ENCODE measurements at places on chromosomes 12 and 14.

GRCh38 chr12:106315523-106315922 is 13.0 kb downstream of the TCP11L2 start:
- DNase-seq = no peak

- peak; percentile 53 for DNase-seq
Observed at GRCh38 chr12:120668868-120669840, 17.8 kb upstream of the MLEC start.

- DNase-seq = no peak
Observed at GRCh38 chr12:69265205-69265604, 25.8 kb downstream of the CPSF6 start.

- DNase-seq = no peak
Observed at GRCh38 chr12:131557078-131557709, 153.7 kb upstream of the SFSWAP start.

DNA sequence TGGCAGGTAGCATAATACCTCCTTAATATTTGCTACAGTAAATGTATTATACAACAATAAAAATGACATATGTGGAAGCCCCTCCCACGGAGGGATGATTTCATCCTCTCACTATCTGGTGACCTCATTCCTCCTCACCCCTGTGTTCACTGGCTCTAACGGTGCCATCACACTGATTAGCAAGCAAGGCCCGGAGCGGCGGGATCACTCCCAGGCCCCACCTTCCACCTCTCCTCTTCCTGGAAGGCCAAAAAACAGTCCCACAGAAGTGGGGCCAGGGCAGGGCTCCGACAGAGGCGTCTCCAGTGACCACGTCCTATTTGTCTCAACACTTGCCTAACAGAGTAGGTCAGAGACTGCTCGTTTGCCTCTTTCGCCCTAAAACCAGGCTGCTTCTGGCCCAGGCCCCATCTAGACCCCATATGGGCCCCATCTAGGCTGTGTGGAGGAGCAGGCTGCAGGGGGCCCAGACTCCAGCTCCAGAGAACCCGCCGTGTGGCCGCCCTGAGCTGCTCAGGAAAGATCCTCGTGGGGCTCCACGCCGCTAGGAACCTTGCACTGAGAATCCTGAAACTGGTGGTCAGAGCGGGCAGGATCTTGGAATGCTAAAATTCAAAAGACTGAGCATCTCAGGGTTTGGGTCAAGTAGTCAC is 3.7 kb downstream of the SELPLG start:
- DNase-seq = no peak

DNA sequence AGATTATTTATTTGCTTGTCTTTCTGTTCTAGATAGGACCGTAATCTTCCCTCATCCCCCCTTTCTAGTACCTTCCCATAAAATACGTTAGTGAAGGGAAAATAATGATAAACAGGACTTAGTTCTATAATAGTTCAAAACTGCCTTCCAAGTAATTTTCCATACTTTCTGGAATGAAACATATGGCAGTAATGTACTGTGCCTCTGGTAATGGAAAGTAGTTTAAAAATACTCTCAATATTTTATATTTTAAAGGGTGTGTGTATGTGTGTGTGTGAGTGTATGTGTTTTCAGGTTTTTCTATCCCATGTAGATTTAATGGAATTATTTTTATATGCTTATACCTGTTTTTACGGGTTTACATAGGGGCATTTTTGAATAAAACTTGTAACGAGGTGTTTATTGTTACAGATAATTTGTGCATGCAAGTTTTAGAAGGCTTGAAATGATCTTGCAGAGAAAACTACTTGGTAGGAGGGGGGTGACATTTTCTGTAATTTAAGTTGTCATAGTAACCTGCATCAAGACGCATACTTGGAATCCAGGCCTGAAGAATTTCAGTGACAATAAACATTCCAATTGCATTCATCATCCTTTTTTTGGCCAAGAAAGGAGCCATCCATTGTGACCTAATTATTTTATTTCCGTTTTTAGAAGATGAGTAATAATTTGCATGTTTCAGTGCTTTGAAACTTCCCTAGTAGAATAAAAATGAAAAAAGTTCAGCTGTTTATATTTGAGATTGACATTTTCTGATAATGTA is 38.9 kb downstream of the RASSF8 start:
- DNase-seq = peak; percentile 27

- peak; percentile 59 for DNase-seq
Observed at GRCh38 chr12:56221232-56221756, 428 bp downstream of the RNF41 start.

- DNase-seq = no peak
Observed at GRCh38 chr12:57086493-57087009, 2.4 kb upstream of the NAB2 start.

- DNase-seq = no peak
Observed at GRCh38 chr12:108804271-108804953, 53.0 kb downstream of the SSH1 start.

- no peak for DNase-seq
Observed at GRCh38 chr12:122084857-122085405, 6.4 kb downstream of the MLXIP start.

DNA sequence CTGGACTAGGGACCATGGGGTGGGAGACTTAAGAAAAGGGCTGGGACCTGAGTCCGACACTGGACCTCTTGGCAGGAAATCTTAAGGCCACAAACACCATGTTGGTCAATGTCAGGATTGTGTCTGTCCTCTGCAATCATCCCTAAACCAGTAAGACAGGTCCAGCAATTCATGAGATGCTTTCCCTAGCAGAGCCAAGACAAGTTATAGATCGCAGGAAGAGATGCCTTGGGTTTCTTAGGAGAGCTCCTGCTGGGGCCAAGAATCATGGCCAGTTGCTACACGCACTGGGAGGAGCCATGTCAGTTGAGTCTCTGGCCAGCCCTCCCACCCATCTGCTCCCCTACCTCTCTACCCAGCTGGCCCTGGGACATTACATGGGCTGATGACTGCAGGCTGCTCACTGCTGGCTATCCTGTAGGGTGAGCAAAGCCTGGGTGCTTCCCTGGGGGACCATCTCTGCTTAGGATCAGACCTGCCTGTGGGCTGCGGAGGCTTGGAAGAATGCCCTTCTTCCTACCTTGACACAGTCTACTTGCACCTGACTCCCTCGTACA is 14.2 kb downstream of the PLEKHH1 start:
- DNase-seq = no peak

- DNase-seq = no peak
Observed at GRCh38 chr14:94738751-94739150, 31.2 kb downstream of the GSC start.

- peak; percentile 99 for DNase-seq
Observed at GRCh38 chr14:104078031-104078455, 7.5 kb upstream of the ASPG start.

GRCh38 chr12:58106195-58106594 is 164.8 kb downstream of the ATP23 start:
- DNase-seq = no peak

- no peak for DNase-seq
Observed at GRCh38 chr12:49692851-49693250, 14.4 kb downstream of the FMNL3 start.

DNA sequence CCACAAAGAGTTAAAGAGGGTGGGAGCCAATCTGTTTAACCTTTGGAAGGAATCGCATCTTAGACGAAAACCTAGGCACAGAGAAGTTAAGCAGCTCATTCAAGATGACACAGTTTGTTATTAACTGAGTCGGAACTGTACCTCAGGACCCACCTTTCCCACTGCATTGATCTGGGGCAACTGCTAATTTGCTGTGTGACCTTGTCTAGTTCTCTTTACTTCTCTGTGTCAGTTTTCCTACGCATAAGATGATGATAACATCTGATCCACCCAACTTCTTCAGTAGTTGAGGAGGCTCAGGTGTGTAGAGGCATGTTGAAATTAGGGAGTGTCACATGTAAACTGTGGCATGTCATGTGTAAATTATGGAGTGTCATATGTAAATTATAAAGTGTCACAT is 186.2 kb downstream of the ZFP36L1 start:
- DNase-seq = no peak
